NCI-H1105 (cell line): ENCODE measurements at places on chromosomes 3 and 15.

- no peak for DNase-seq
Measured at GRCh38 chr3:148408667-148409066, 289.0 kb upstream of the AGTR1 start.

DNA sequence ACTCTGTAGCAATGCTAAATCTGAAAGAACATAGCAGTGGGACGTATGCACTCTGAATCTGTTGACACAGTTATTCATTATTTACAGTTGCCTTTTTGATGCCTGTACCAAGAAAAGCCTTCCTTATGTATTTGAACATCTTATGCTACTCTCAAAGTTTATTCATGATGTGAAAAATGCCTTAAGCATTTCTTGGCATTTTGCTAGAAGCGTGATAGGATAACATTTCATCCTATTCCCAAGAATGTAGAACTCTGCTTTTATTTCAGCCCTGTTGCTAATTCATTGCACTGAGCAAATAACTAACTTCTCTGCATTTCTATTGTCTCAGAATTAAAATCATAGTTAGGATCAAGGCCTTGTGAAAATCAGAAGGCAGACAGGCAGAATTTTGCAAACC lies 105.5 kb downstream of the STRIT1 start:
- no peak for DNase-seq

GRCh38 chr15:63057468-63058345 lies 15.2 kb downstream of the TPM1 start:
- DNase-seq: no peak

DNA sequence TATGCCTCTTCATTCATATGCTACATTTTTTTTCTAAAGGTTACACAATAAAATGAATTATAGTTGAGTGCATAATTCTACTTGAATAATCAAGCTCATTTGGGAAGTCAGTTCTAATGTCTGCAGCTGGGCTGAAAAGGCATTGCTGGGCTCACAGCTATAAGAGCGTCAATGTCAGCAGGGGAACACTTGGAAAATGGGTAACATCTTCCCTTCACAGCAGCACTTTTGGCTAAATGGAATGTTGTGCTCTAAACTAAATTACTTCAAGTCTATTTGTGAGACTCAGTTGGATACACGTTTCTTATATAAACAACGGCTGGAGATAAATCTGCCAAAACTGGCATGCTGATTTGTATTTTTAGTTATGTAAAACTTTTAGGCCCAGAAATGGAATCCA lies 357.8 kb downstream of the TBL1XR1 start:
- DNase-seq: no peak

- no peak for DNase-seq
Measured at GRCh38 chr3:181703601-181704420, 7.9 kb upstream of the SOX2 start.

DNA sequence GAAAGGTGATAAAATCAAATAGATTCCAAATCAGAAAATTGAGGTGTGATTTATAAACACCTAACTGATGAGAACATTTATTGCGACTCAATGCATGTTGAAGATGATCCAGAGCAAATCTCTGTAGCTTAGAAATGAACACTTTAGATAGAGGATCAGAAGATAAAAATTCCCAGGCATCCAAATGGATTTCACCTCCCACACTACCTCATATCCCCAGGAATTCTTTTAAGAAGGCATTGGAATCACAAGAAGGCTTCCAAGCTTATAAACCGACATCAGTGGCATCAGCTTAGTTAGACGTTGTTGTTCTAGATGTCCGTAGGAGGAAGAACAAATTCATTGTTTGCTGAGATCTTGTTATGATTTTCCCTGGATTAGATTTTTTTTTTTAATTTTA lies 154.4 kb downstream of the EBLN2 start:
- DNase-seq: no peak

DNA sequence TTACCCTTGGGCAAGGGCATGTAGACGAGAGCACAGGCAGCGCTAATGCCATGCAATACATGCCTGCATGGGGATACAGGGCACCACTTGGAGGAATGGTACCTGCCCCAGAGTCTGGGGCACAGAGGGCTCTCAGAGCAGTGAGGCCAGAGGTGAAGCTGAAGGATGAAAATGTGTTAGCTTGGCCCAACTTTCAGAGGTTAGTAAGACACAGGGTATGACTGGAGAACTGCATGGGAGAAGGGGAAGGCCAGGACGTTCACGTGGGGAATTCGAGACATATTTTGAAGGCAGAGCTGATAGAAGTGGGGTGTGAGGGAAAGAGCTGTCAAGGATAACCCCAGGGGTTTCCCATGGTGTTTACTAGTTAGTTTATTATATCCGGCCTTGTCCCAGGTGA lies 19.6 kb downstream of the CSRNP1 start:
- no peak for DNase-seq

DNA sequence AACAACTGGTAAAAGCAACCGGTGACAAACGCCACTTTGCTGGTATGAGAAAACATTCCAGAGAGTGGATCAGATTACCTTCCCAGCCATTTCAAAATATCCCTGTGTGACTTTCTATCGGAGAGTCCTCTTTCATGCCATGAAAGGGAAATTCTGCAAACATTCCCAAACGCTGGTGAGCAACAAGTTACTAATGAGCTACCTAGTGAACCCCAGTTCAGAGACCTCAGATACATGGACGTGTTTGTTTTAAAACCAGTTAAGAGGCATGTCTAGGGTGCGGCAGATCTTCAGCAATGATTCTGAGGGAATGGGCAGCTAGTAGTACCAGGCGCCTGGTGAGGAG lies 418.2 kb upstream of the NR2F2 start:
- DNase-seq: no peak

DNA sequence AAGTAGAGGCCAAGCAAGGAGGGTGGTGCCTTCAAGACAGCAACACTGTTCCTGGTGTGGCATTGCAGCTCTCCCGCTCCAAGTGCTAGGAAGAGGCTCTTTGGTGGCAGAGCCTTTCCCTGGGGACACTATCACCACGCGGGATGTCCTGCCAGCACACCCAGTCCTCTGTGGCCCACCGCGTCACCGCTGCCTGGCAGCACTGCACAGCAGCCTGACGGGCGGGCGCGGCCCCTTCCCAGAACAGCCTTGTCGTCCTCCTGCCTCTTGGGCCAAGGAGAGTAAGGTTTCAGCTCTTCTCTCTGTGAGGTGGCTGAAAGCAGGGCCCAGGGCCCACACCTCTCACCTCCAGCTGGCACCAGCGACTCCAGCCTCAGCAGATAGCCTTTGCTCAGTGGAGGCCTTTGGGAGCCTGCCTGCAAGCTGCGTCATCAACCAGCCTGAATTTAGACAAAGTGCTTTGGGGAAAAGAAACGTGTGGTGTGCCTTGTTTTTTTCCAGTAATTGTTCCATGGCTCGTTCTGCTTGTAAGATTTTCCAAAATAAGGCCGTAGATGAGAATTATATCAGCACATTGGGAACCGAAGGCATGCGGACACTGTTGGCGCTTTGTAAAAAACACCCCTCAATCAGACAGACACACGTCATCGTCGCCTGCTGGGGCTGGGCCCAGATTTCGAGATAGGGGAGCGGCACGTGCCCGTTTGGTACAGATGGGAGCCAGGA lies 65.0 kb downstream of the AAGAB start:
- no peak for DNase-seq

DNA sequence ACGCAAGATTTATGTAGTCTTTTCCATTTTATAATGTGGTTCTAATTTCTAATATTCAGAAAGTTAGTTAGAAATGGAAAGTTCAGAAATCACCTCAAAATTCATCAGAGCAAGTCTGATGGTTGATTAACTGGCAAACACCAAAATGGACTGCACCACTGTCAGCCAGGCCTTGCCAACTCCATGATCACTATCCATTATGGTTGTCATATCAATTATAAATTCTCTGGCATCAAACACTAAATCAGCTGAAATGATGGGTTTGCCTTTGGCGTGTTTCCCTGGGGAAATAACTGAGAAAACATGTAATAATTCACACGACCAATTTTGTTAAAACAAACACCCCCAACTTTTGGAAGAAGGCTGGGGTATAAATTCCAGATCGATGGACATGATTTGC lies 219.4 kb downstream of the CDIN1 start:
- DNase-seq: no peak
